Right kidney (tissue), 9 donors: ENCODE measurements at places on chromosomes 5 and 9.
A peak's percentile ranks its signal among the peaks of the same experiment; 100 is the strongest.

DNA sequence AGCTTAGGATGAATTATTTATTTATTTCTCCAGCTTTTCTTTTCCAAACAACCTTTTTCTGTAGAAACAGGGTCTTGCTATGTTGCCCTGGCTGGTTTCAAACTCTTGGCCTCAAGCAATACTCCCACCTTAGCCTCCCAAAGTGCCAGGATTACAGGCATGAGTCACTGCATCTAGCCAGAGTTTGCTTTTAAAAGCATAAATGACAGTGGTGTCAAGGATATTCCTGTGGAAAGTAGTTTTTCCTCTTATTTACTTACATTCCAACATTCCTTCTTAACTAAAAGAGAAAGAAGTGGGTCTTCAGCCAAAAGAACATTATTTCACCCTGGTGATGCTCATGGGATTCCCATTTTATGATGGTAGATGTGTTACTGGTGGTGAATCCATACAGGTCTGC lies 62.4 kb downstream of the GRIA1 start:
- DNase-seq: no peak

GRCh38 chr9:28883234-28883633 lies 1310.0 kb upstream of the C9orf72 start:
- no peak for DNase-seq

DNA sequence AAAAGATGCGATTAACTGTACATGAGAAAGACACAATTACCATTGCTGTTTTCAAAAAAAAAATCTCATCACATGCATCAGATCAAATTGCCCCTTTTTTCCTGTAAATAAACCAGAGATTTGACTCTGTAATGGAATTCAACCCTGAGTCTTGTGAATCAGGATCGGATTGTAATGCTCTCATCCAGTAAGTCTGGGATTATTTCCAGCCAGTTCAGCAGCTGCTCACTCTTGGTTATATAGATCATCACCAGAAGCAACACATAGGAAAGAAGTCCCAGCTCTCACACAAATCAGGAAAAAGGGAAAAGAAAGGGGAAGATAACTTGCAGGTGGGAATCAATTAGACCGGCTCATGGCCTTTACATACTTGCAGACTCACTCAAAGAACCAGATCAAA lies 97.8 kb upstream of the SPOCK1 start:
- no peak for DNase-seq

DNA sequence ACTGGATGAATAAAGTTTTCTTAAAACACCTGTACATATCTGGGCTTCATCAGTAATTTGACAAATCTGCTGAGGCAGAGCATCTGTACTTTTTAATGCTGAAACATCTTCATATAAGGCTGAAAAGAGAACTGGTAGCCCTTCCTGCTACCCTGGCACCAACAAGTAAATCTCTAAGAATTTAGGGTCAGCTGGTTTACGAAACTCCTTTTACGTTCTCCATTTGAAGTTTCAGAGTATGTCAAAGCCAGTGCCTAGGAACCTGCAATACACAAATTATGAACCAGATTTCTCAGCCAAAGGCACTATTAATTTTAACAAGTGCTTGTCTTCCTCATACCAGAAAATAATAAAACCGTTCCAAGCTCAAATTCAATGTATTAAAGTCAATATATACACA lies 3.8 kb downstream of the ZFAND5 start:
- DNase-seq: no peak

- no peak for DNase-seq
Measured at GRCh38 chr9:37010180-37010579, 23.9 kb downstream of the PAX5 start.

DNA sequence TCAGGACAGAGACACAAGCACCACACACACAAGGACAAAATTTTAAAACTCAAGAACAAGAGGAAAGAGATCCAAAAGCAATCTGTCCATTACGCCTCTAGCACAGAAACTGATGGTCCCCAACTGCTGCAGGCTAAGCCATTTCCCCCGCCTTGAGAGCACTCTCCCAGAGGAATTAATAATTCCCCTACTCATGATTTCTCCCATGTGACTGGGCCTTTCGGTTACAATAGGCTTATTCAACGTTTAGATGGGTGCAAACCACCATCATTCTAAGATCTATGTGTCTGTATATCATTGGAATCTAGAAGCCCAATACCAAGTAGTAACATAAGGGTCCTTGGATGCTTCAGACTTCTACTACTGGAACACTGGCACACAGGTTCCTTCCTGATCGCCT lies 18.8 kb downstream of the BRD8 start:
- no peak for DNase-seq

- peak; percentile 27 for DNase-seq
Measured at GRCh38 chr9:2465921-2466460, 155.6 kb upstream of the VLDLR start.

DNA sequence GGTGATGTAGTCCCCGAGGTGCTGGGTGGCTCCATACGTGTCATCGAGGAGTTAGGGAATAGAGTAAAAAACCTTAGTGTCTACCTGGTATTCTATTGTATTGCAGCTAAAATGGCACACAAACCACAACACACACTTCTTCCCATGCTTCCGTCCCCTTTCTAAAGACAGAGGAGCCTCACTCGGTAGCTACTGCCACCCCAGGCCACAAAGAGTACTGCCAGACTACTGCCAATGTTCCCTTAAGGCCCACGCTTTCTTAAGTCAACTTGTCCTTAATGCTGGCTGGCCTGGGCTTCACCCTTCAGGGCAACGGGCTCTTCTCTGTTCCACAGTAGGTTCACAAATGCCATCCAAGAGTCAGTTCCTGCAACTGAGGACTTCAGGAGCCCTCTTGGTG lies 673.0 kb downstream of the ELAVL2 start:
- no peak for DNase-seq

DNA sequence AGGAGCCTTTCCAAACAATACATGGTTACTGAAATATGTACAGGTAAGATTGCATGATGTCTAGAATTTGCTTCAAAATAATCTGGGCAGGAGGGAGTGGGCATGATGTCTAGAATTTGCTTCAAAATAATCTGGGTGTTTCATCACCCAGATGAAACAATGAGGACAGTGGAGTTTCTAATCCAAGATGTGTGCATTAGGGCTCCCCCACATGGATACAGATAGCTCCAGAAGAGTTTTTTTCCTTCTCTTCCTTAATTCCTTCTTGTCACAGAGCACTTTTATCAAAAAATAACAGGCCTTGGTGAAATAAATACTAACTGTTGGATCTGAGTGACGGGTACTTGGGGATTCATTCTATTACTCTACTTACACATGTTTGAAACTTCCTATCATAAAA lies 14.9 kb downstream of the ATOX1 start:
- no peak for DNase-seq

- DNase-seq: no peak
Measured at GRCh38 chr5:354581-355378, 33.3 kb downstream of the AHRR start.

- no peak for DNase-seq
Measured at GRCh38 chr5:75366787-75367186, 29.8 kb downstream of the HMGCR start.

DNA sequence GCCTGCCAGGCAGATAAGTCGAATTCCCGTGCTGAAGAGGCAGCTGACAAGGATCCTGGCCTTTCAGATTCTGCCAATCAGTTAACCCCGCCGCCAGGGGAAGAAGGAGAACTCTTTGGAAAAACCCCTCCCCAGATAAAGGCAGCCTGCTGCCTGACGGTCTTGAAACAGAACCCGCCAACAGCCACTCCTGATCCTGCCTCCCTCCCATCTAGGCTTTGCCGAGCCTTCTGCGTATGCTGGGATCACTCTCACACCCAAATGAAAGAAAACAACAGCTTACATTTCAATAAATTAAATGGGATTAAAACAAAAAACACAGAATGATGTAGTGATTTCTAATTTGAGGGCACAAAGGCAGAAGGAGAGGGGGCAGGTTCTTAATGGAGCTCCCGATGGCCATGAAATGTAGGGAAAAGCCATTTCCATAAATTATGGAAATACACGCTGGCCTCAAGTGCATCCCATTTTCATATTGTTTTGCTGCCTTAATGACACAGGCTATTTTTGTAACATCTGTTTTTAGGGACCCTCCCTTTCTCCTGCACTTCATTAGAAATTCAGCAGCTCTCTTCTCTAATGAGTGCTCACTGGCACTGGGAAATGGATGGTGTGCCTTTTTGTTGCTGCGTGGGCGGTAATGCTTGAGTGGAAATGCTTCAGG lies 319.1 kb downstream of the MED10 start:
- DNase-seq: no peak

- no peak for DNase-seq
Measured at GRCh38 chr9:110316261-110317075, 21.2 kb downstream of the TXNDC8 start.

- no peak for DNase-seq
Measured at GRCh38 chr9:86075132-86076109, 23.9 kb downstream of the GOLM1 start.
